ENCODE measurements at places on chromosomes 12 and 14.

DNA sequence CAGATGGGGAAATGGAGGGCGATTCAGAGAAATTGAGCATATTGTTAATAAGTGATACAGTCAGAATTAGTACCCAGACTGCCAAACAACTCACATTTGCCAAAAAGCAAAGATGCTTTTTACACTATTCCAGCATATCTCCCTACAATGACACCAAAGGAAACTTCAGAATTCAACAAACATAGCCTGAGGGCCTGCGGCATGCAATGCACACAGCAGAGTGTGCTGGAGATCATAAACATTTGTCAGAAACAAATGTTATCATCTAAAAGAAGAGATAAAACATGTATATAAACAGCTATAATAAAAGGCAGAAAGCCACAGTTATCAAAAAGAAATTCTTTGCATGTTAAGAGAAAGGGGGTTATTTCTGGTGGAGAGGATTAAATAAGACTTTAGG lies 20.1 kb upstream of the GARIN6 start:
- no peak for DNase-seq

- DNase-seq: no peak
Measured at GRCh38 chr14:76194327-76194726, 42.6 kb downstream of the GPATCH2L start.

GRCh38 chr12:98352218-98352811 lies 163.1 kb upstream of the TMPO start:
- no peak for DNase-seq

DNA sequence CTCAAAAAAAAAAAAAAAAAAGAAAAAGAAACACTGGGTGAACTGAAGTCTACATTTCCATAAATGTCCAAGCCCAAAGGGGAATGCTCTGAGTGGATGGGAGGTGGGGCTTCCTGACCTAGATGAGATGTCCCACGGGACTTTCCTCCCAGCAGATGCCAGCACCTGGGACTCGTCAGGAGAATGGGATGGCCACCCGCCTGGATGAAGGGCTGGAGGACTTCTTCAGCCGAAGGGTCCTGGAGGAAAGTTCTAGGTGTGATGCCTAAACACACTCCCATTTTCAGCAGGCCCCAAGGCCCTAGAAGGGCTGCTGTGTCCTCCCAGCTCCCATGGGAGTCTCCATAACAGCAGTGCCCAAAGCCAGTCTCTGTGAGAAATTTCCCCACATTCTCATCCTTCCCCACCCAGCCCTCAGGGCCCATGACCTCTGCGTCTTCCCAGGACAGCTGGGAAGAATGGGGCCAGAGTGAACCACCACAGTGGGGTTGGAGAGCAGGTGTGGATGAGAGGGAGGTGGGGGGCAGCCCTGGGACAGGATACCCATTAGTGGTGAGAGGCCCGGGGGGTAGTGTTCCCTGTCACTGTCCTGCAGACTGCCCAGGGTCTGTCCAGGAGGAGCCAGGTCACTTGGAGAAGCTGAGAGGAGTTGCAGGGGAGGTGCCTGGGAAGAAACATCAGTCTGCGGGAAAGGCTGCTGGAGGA lies 7.1 kb upstream of the CPNE6 start:
- no peak for DNase-seq

DNA sequence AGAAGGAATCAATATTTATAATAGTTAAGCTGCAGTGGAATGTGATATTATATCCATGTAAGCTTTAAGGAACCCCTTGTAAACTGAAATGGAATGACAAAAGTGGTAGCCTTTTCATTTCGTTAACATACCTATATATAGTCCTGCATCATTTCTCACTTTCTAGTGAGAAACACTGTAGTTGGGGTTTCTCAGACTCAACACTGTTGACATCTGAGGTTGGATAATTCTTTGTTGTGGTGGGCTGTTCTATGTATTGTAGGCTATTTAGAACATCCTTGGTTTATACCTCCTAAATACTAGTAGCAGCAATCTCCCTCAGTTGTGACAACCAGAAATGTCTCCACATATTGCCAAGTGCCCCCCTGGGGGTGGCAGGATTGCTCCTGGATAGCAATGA lies 79.1 kb downstream of the RAD52 start:
- no peak for DNase-seq

GRCh38 chr12:10397296-10397695 lies 7.5 kb upstream of the KLRK1 start:
- DNase-seq: no peak

DNA sequence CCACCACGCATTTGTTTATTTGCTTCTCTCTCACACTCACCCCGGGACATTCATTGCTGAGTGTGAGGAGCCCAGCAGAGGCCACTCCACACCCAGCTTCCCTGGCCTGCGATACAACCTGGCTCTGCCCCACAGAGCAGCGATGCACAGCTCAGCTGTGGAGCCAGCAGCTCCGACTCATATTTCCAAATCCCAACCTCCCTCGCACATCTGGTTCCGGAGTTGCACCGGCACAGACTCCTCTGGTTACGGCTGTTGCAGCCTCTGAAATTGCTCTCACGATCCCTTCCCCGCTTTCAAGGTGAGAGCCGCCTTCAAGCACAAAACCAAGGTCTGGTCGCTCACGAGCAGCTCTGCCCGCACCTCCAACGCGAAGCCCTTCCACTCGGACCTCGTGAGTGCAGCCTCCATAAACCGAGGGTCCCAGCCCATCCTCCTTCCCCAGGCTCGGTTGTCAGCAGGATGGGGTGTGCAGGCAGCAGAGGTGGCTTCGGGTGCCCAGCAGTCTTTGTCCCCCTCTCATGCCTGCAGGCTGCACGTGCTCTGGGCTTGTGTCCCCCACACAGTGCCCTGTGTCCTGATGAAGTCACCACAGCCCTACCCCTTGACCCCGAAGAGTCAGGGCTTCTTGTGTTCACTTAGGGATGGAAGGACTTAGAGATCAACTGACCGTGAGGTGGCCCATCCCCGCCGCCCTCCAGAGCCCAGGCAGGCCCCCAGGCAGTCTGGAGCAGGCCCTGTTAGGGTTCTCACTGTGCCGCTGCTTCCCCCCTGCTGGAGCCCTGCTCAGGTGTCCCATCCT lies 184.3 kb downstream of the ADGRD1 start:
- no peak for DNase-seq

Measured in stimulated activated CD4-positive, alpha-beta T cell treated with anti-CD3 and anti-CD28 coated beads, Interleukin-4, amount 100 ng/mL, for 24 hours (primary cell).